ENCODE measurements at places on chromosomes 11 and 22.

DNA sequence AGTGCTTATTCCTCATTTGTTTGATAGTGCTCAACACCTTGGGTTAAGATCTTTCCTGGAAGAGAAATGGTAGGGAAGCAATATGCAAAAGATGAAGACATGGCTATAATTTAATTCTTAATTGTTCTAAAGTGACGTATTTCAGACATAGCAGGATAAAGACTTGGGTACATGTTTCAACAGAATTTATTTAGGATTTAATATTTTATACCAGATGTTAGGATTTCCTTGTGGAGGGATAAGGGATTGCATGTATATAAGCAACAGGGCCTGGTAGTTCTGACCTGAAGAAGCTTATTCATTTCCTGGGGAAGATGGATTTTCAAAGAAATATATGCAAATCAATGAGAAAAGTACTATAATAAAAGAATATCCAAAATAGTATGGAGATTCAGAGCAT is 163.8 kb downstream of the FAT3 start:
- no peaks in the 10 kb centered on the region for H3K36me3 ChIP-seq
- no peak overlapping the region for H3K27ac ChIP-seq
- H3K27me3 ChIP-seq = no peaks in the 10 kb centered on the region
- no peak for DNase-seq
- peaks cover 8% of the 10 kb centered on the region for H3K4me1 ChIP-seq

GRCh38 chr22:37664249-37665101 is 6.0 kb downstream of the PDXP start:
- DNase-seq = peak; percentile 40
- H3K27ac ChIP-seq = peak overlapping the region; percentile 81
- H3K36me3 ChIP-seq = peaks cover 34% of the 10 kb centered on the region
- H3K4me3 ChIP-seq = no peak overlapping the region
- H3K4me1 ChIP-seq = peaks cover 54% of the 10 kb centered on the region
- H3K27me3 ChIP-seq = no peaks in the 10 kb centered on the region

GRCh38 chr22:30210235-30210909 is 36.2 kb downstream of the LIF start:
- peaks cover 58% of the 10 kb centered on the region for H3K4me1 ChIP-seq
- DNase-seq = no peak
- no peaks in the 10 kb centered on the region for H3K36me3 ChIP-seq
- peak overlapping the region; percentile 10 for H3K27ac ChIP-seq
- no peaks in the 10 kb centered on the region for H3K27me3 ChIP-seq

GRCh38 chr22:28064920-28065319 is 145.9 kb upstream of the PITPNB start:
- no peak overlapping the region for H3K27ac ChIP-seq
- no peaks in the 10 kb centered on the region for H3K4me1 ChIP-seq
- H3K36me3 ChIP-seq = no peaks in the 10 kb centered on the region
- no peak overlapping the region for H3K4me3 ChIP-seq
- H3K27me3 ChIP-seq = no peaks in the 10 kb centered on the region

DNA sequence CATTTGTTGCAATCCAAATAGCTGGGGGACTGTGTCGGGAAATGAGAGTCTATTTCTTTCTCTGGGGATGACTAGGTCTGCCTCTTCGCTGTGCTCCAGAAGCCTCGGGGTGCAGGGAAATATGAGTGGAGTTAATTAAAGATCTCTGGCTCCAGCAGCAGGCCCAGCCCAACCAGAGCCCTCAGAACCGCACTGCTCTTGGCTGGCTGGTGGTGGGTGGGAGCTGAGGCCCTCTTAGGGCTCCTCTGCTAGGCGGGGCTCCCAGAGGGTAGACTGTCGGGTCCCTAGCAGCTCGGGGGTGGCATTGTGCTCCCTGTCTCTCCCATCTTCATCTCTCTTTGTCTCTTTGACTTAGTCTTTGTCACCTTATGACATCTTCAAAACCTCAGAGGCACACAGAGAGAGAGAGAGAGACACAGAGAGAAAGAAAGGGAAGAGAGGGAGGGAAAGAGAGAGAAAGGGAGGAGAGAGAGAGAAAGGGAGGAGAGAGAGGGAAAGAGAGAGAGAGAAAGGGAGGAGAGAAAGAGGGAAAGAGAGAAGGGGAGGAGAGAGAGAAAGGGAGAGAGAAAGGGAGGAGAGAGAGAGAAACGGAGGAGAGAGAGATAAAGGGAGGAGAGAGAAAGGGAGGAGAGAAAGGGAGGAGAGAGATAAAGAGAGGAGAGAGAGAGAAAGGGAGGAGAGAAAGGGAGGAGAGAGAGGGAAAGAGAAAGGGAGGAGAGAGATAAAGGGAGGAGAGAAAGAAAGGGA is 20.2 kb downstream of the MPPED1 start:
- H3K27ac ChIP-seq = no peak overlapping the region
- no peak for DNase-seq
- peaks cover 34% of the 10 kb centered on the region for H3K4me1 ChIP-seq
- H3K36me3 ChIP-seq = peaks cover 13% of the 10 kb centered on the region

DNA sequence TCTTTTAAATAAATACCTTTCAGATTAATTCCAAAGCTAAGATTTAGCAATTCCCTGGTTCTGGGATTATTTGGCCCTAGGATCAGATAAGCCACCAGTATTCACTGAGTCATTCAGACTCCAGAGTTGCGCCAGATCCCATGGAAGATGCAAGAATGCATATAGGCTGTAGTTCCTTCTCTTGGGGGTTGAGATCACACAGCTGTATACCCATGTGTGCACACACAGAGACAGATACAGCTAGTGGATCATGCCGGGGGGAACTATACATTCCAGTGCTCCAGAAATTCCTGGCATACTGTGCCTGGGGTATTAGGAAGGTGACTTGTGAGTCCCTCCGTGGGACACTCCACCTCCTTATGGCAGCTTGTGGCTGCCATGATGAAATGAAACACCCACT is 75.4 kb downstream of the ZBTB16 start:
- no peak for DNase-seq
- H3K4me1 ChIP-seq = peaks cover 22% of the 10 kb centered on the region
- no peak overlapping the region for H3K27ac ChIP-seq

GRCh38 chr11:78657968-78658839 is 83.5 kb upstream of the NARS2 start:
- H3K36me3 ChIP-seq = peaks cover 42% of the 10 kb centered on the region
- no peaks in the 10 kb centered on the region for H3K27me3 ChIP-seq
- DNase-seq = no peak
- no peak overlapping the region for H3K4me3 ChIP-seq
- H3K27ac ChIP-seq = no peak overlapping the region
- H3K4me1 ChIP-seq = peaks cover 16% of the 10 kb centered on the region

DNA sequence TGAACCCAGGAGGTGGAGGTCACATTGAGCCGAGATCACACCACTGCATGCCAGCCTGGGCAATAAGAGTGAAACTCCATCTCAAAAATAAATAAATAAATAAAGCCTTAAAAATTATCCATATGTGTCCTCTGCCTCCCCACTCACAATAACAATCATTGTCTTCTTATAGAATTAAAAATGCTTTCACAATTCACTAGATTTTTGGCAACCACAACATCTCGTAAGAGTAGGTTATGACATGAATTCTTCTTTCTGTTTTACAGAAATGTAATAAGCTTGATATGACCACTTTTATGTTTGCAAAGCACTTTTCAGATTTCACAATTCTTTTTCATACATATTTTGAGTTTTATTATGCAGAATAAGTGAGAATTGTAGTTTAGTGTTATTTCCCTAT is 54.5 kb upstream of the HSPA8 start:
- H3K4me3 ChIP-seq = no peak overlapping the region
- H3K27me3 ChIP-seq = no peaks in the 10 kb centered on the region
- no peaks in the 10 kb centered on the region for H3K4me1 ChIP-seq

DNA sequence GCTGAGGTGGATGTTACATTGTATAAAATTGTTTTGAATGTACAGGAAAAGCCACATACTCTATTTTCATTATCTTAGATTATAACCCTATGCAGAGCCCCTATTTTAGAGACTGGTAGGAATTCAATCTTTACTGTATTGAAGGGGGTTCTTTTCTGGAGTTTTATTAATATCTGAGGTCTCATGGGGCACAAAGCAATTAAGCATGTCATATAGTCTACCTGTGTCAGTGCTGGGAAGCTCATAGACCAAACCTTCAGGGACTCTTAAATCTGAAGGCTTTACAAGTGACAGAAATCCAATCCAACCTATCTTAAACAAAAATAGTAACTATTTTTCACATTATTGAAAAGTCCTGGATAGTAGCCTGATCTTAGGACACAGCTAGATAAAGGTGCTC is 733.7 kb downstream of the NELL1 start:
- no peaks in the 10 kb centered on the region for H3K36me3 ChIP-seq
- H3K4me3 ChIP-seq = no peak overlapping the region
- no peaks in the 10 kb centered on the region for H3K4me1 ChIP-seq
- no peak for DNase-seq
- H3K27me3 ChIP-seq = no peaks in the 10 kb centered on the region

DNA sequence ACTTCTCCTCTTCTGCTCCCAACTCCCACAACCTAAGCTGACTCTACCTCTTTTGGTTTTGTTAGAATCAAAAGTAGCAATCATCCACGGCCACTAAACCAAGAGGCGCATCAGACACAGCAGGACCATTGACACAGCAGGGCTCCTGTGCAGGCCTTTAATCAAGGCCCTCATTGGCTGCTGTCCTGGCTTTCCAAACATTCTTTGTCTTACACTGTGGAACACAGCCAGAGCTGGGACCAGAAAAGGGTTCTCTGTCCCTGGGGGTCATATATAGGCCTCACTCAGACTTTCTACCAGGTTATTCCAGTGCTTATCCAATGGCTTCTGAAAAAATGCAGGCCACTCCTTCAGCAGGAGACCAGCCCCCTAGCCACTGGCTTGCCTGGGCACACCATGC is 212.7 kb upstream of the NTM start:
- no peak overlapping the region for H3K4me3 ChIP-seq
- no peaks in the 10 kb centered on the region for H3K36me3 ChIP-seq
- peaks cover 8% of the 10 kb centered on the region for H3K4me1 ChIP-seq
- no peaks in the 10 kb centered on the region for H3K27me3 ChIP-seq

DNA sequence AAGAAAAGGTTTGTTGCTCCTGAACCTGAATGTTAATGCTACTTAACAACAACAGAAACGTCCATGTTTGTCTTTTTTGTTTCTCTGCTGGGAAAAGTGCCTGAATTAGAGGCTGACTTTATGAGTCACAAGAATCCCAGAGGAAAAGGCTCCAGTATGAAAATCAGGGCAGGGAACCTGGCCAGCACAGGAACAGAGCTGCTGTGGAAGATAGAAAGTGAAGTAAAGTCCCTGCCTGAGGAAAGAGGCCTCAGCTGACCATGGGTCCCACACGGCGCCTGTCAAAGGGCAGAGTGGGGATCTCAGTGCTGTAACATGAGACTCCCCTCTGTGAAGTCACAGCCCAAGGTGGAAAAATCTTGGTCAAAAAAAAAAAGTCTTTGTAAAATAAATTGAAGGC is 632.3 kb upstream of the CCDC90B start:
- no peak overlapping the region for H3K4me3 ChIP-seq
- DNase-seq = no peak
- no peaks in the 10 kb centered on the region for H3K27me3 ChIP-seq
- H3K4me1 ChIP-seq = peaks cover 4% of the 10 kb centered on the region
- no peak overlapping the region for H3K27ac ChIP-seq

GRCh38 chr11:14612694-14613093 is 30.9 kb upstream of the PDE3B start:
- no peak overlapping the region for H3K4me3 ChIP-seq
- no peak for DNase-seq
- no peaks in the 10 kb centered on the region for H3K4me1 ChIP-seq
- no peak overlapping the region for H3K27ac ChIP-seq
- no peaks in the 10 kb centered on the region for H3K27me3 ChIP-seq

DNA sequence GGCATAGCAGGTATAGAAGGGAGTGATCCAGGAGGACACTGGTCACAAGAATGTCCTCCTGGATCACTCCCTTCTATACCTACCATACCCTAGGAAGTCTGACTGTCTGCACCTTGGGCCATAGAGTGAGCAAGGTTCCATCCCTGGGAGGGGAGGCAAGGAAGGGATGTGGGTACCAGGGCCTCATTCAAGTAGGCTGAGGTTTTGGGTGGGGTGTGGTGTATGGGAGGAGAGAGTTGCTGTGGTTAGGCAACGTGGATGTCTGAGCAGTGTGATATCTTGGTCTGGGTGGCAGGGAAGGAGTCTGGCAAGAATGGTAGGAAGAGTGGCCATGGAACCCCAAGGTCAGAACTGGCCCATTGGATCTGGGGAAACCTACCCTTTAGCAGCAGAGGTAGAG is 13.2 kb downstream of the PPFIBP2 start:
- H3K27me3 ChIP-seq = no peaks in the 10 kb centered on the region
- no peak overlapping the region for H3K4me3 ChIP-seq
- H3K36me3 ChIP-seq = no peaks in the 10 kb centered on the region

DNA sequence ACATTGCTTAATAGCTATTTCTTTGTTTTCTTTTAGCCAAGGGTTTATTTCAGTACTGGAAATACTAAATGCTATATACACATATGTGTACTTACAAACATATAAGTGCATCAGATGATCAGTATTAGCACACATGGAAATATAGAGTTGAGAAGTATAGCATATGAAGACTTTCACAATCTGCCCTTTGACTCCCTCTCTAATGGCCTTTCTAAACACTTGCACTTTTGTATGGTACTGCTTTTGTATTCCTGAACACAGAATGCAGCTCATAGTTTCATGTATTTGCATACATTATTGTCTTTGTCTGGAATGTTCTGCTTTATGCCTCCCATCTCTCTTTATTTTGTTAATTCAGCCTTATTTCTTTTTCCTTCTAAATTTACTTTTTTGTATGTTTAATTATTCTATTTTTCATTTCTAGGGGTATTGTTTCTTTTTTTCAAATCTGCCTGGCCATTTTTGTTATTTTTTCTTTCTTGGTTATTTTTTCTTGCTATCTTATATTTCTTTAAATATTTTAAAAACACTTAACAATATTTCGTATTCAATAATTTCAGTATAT is 28.8 kb downstream of the ACER3 start:
- DNase-seq = peak; percentile 16
- H3K36me3 ChIP-seq = no peaks in the 10 kb centered on the region
- H3K27me3 ChIP-seq = no peaks in the 10 kb centered on the region
- H3K4me1 ChIP-seq = peaks cover 7% of the 10 kb centered on the region

DNA sequence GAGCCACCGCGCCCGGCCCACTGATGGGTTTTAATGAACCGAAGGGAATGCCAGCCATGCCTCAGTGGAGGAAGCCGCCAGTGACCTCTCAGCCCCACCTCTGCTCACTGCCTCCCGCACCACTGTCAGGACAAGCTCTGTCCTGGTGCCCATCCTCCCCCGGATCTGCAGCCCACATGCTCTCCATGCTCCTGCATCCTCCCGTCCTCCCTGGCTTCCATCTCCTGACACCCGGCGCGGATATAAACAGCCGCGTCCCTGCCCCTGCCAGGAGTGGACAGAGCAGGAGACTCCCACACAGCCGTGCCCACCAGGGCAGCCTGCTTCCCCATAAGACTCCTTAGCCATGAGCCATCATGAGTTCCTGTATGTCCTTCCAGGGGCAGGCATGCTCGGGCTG is 26.9 kb downstream of the MACROD1 start:
- H3K27ac ChIP-seq = no peak overlapping the region
- H3K4me1 ChIP-seq = peaks cover 71% of the 10 kb centered on the region
- H3K27me3 ChIP-seq = peaks cover 7% of the 10 kb centered on the region
- DNase-seq = no peak
- peaks cover 4% of the 10 kb centered on the region for H3K36me3 ChIP-seq
- no peak overlapping the region for H3K4me3 ChIP-seq
